ENCODE measurements at places on chromosomes 3 and 15.

DNA sequence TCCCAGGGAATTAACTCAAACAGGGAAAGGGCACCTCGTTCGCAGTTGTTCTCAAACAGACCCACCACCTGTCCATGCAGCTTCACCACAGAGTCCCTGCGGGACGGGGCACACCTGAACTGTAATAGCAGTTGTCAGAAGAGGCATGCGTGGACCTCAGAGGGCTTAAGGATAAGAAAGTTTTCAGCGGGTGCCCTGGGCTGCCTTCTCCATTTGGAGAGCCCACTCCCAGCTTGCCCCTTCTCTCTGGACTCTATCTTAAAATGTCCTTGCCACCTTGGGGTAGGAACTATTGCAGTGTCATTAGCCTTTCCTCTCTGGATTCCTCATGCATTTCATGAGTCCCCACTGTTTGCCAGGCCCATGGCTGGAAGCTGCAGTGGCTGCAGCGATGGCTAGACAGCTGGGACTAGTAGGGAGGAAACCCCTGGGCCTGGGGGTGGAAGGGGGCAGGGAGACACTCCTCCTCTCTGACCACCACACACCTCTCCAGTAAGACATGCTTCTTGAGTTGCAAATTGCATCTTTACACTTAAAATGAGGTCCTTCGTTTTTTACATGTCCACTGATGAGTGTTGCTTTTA is 33.5 kb downstream of the PDIA5 start:
- DNase-seq = no peak

DNA sequence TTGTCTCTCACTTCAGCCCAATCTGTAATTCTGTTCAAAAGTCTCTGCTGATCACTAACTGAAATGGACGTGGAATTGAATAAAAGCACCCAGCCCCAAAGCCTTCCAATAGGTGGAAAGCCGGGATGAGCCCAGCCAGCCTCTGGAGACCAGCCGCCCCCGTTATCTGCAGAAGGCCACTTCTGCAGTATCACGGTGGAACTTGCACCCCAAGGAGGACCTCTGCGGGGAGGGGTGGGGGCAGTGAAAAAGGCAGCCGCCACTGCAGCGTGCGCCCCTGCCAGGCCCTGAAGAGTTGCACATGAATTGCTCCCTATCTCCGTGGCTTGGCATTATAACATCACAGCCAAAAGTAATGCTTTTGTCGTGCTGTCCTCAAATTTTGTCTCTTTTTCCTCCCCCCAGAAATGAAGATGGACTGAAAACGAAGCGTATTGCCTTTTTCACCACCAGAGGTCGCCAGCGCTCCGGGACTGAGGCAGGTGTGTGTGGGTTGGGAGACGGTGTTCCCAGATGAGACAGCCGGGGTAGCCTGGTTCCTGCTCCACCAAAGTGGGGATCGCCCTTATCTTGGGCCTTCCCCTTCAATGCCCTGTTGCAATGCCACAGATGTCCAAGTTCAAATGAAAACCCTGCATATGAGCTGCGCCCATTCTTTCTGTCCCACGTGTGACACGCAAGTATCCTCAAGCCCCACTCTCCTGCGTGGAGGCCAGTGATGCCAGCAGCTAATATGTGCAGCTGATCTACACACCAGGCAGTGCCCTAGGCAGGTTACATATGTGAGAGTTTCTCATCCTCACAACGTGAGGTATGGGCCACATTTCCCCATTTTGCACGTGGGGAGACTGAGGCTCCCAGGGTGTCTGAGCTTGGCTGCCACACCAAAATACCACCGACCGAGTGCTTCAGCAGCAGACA is 96.0 kb downstream of the LRRK1 start:
- no peak for DNase-seq

GRCh38 chr15:67365994-67366393 is 111.4 kb downstream of the IQCH start:
- DNase-seq = no peak

- DNase-seq = peak; percentile 12
Measured at GRCh38 chr15:40454904-40455391, 14.2 kb downstream of the BAHD1 start.

DNA sequence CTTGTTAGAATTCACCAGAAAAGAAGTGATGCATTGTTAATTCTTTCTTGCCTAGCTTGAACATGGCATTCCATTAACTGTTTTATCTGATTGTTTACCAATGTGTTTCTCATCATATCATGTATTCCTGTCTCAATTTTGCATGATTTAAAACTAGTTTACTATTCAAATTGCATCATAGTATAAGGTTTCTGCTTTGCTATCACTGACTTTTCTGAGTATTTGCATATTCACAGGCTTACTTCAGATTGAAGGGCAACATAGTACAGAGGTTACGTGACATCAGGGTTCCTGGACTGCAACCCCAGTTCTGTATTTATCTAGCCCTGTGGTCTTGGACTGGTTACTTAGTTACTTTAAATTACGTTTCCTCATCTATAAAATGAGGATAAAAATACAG is 561.8 kb downstream of the FGF12 start:
- no peak for DNase-seq

GRCh38 chr15:70192041-70192440 is 94.3 kb upstream of the TLE3 start:
- DNase-seq = no peak

GRCh38 chr3:83567935-83568334 is 1390.9 kb upstream of the CADM2 start:
- DNase-seq = no peak

GRCh38 chr3:2765002-2765579 is 345.1 kb downstream of the IL5RA start:
- DNase-seq = no peak

DNA sequence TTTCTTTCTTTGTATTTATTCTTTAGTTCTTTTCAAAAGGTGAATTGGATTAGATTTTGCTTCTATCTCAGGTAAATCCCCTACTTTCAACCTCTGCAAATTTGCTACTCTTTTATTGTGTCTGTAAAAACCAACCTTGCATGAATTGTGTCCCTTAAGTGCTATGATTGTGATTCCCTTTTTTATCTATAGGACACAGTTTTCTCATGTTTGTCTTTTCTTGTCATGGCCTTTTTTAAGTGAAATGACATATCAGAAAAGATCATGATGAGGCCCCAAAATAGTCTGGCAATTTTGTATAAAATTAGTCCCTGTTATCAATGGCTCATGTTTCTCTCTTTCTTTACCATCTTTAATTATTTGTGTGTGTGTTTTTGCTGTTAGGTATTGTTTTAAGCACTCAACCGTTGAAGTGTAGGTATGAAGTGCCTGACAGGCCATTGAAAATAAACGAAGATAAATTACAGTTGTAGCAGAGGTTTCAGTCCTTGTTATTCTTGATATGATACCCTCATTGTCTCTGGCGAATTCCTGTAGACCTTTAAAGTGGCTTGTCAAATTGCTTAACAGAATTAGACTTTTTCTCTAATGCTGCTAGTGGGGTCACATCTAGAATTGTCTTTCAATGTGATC is 184.3 kb downstream of the UBE2E2 start:
- no peak for DNase-seq

DNA sequence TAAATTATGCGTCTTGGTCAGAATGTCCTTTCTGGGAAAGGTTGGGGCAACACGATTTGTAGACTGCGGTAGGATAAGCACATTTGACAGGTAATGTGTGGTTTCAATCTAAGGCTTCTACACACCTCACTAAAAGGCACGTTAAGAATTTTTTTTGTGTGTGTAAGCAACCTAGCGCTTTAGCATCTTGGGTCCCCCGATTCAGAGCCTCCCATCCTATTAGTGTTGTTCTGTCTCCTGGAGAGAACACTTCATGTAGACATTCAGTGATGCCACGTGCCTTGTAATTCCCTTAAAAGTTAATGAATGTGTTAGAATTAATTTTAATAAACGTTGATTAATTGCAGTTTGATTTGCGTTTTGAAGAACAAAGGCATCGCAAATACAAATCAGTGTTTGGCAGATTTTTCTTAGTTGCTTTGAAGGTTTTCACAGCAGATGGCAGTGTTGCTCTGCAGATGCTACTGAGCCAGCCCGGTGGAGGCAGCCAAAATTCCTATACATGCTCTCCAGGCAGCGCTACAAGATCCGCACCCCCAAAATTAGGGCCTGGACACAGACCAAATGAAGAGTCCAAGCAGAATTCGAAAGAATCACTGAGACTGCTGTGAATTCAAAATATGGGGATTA is 63.5 kb downstream of the OTOL1 start:
- DNase-seq = peak; percentile 14

GRCh38 chr3:43214616-43215015 is 71.7 kb upstream of the SNRK start:
- no peak for DNase-seq

- no peak for DNase-seq
Measured at GRCh38 chr3:171279972-171280371, 180.2 kb downstream of the TNIK start.
